T-helper 17 cell (primary cell): ENCODE measurements at places on chromosomes 1 and 21.

- DNase-seq: no peak
These were observed 44.4 kb downstream of the COLGALT2 start for GRCh38 chr1:183993132-183993531.

- no peak for DNase-seq
These were observed 75.8 kb upstream of the DPH5 start for GRCh38 chr1:101101360-101101759.

GRCh38 chr1:39141925-39142324, 62.6 kb upstream of the MACF1 start:
- DNase-seq: no peak

GRCh38 chr1:26700711-26701110, 4.9 kb downstream of the ARID1A start:
- DNase-seq: no peak

GRCh38 chr1:76824106-76824505, 43.2 kb upstream of the ST6GALNAC5 start:
- no peak for DNase-seq

GRCh38 chr1:218473522-218473921, 128.4 kb downstream of the TGFB2 start:
- no peak for DNase-seq

DNA sequence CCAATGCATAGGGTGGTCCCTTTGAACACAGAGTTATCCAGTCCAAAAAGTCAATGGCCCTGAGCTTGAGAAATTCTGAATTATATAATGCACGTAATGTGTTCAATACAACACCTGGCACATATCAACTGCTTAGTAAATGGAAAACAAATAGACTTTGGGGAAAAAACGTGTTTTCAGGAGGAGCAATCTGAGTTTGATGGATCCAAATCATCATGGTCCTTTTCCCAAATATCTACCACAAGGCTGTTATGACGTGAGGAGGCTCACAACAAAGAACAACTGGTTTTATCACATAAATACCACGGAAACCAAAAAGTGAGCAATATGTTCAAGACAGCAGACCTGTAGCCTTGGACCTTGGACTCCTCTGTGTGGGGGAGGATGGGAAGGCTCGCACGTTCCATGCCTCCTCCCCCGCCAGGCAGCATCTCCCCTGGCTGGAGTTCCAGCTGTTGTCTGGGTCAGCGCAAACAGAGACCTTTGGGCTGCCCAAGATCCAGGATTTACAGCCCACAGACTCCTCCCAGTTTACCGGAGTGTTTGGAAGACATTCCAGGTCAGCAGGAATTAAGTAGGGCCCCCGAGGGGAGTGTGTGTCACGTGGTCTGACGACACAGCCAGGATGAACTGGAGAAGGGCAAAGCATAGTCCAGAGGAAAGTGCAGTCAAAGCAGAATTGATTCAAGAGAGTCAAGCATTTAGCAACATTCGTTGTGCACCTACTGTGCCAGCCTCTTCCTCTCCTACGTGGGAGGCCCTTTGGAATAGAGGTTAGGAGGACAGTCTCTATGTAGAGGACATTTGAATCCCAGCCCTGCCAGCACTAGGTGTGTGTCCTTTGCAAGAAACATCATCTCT, 32.2 kb upstream of the MED18 start:
- no peak for DNase-seq

DNA sequence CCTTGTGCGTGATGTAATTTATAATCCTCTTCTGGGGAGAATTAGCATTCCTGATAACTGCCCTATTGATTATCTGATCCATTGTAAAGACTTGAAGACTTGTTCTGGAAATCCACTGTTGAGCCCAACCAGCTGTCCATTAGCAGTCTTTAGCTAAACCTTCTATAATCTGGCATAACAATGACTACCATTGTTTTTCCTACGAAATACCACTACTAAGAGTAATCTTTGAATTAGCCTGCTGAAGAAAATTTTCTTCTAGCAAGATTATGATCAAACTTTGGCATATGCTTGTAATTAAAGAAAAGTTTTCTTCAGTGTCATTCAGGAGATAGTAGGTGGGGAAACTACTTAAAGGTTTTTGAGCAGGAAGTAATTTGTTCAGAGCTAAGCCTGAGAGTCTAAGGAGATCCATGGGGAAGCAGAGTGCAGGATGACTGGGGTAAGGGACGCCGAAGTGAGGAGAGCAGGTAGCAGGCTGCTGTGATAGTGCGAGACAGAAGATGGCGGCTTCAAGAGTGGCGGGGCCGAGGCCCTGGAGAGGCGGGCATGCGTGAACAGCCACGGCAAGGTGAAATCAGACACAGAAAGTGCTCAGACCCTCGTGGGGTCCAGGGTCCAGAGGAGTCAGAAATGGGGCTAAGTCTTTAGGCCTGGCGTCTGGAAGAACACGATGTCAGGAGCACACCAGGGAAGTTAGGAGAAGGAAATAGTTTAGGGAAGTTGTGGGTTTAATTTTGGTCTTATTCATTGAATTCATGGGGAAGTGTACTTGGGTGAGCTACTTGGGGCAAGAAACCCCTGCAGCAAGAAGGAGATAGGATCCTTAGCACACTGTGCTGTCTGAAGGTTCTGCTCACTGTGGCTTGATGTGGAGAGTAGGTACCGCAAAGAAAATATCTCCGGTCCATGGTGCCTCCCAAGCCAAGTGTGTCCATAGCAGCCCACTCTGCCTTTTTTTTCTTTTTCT, 112.6 kb upstream of the ADAR start:
- DNase-seq: no peak

DNA sequence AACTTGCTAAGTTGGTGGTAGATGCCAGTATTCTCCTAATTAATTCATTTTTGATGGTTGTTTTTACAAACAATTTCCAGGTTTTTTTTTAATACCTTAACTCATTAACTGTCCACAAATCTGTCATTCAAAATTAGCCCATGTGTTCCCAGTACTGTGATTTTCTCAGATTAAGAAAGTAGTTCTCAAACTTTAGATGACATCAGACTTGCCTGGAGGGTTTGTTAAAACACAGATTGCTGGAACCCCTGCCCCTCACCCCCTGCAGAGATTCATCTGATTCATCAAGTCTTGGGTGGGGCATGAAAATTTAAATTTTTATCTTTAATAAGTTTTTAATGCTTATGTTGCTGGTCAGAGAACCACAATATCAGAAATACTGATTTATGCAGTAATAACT, 130.5 kb downstream of the BACH1 start:
- DNase-seq: no peak

GRCh38 chr1:15244813-15245212, 2.2 kb upstream of the FHAD1 start:
- DNase-seq: no peak

DNA sequence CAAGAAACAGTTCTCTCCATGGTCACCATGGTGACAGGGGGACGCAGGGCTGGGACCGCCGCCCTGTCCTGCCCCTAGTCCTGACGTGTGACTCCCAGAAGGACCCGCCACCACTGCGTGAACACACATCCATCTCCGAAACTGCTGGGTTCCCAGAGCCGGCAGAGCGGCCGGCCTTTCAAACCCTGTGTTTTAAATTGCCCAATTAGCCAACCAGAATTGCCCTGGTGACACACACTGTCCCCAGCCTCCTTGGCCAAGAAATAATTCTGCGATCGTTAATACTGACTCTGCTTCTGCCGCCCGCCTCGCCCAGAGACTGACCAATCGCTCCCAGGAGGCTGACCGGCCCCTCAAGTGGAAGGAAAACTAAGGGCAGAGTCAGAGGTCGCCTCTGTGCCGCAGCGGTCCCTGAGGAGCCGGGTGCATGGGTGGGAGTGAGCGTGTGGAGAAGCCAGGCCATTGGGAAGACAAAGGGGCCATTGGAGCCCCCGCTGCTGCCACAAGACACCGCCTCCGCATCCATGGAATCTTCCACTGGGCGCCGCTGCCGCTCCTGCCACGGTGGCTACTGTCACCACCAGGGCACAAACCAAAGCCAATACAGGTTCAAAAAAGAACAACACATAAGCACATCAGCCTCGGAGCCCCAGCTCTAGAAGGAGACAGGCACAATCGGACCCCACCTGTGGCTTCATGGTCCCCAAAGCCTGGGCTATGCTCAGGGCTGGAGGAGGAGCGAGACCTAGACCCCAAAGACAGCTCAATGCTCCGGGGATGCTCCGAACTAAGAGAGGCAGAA, 273.2 kb downstream of the NPHP4 start:
- no peak for DNase-seq

GRCh38 chr1:206717674-206717989, 32.9 kb downstream of the MAPKAPK2 start:
- DNase-seq: no peak

GRCh38 chr1:63068626-63069025, 253.7 kb upstream of the FOXD3 start:
- DNase-seq: no peak

DNA sequence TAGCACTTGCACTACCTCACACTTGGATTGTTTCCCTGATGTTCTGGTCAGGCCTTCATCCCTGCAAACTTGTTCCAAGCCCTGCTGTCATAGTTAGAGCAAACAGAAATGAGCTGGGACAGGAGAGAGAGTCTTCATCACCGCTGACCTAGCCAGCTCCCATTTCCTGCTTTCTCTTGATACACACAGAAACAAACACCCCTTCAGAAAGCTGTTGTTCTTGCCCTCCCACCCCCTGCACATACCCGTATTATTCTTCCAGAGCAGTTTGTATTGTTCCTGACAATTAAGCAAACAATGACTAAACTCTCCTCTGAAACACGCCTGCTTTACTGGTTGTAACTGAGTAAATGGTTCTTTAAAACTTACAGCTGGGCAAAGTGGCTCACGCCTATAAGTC, 2.9 kb upstream of the SYT2 start:
- DNase-seq: no peak

- DNase-seq: no peak
These were observed 104.0 kb upstream of the BMP8A start for GRCh38 chr1:39387452-39387851.

DNA sequence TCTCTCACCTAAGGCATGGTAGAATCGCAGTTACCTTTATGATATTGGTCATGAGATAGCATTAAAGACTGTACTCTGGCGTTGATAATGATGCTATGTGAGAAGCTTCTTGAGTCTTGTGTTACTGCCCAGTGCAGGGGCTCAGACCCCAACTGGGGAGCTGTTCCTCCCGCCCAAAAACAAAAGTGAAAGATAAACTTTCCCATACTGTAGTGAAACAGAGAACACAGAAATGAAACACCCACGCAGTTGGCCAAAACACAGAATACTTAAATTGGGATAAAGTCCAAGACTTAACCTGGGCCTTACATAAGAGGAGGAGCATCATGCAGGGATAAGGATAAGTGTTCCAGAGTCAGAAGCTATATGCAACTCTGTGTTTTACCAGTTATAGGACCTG, 130.6 kb downstream of the HHIPL2 start:
- DNase-seq: no peak

DNA sequence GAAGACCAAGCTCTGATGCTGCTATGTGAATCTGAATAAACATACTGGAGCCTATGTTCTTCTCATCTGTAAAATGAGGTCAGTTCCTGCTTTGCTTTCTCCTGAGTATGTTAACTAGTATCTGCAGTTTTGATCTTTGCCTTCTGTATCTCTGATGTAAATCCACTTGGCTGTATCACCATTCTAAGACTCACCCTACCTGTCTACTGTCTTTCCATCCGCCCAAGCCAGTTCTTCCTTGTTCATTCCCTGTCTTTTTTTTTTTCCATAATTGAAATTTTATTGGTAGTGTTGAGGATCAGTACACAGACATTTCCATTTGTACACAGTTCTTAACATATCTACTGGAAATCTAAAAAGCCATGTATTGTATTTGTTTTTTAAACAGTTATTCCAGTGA, 31.3 kb downstream of the MAST2 start:
- DNase-seq: no peak

GRCh38 chr1:236623371-236624166, 19.3 kb upstream of the HEATR1 start:
- no peak for DNase-seq

DNA sequence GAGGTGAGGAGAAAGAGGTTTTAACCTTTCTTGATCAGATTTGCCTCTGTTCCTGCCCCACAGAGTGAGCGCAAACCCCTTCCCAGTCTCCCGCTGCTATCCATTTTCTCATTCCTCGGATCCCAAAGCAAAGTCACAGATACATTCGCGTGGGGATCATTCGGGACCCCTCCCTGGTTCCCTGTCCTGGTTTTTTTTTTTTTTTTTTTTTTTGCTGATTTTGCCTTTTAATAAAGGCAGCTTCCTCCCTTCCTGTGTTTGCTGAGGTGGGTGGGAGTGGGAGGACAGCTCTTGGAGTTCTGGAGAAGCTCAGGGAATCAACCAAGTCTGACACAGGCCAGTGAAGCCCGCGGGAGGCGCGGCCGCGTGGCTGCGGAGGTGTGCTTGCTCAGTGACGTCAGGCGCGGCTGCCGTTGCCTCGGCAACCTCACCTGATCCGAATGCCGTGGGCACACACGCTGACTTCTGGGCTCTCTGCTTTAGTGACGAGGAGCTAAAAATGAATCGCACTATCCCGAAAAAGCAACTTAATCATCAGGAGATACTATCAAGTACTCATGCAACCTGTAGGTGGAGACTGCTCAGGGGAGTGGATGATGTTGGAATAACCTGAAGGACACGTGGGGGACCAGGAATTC, 106.4 kb downstream of the TBX19 start:
- DNase-seq: peak; percentile 64

DNA sequence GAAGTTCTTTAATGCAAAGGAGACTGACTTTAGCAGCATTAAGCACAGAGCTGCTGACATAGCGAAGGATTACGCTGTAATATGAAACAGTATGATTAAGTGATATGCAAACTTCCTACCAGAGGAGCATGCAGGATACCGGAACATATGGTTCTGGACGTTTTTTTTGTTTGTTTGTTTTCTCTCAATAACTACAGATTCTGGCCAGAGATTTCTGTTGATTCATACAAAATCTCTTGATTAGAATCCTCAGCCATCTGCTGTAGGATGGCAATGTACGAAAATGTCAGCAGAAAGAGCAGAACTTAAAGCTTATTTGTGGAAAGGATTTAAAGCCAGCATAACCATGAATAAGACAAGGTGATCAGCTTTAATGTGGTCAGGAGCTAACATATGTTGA, 970.7 kb downstream of the KCNT2 start:
- no peak for DNase-seq

DNA sequence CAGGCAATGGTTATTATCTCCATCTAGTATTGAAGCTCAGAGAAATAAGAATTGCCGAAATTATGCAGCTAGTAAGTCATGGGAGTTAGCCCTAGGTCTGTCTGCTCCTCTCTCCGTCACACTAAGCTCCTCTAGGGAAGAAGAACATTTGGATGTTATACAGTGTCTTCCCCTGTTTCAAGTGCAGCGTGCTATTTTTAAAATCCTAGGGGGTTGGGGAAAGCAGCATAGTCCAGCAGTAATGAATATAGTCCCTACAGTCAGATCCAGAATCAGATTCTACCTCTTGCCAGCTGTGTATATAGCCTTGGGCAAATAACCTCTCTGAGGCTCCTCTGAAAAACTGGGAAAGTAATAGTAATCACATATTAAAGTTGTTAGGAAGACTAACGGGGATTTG, 44.5 kb upstream of the OSBPL9 start:
- DNase-seq: no peak
